ENCODE measurements at places on chromosomes 16 and 17.

DNA sequence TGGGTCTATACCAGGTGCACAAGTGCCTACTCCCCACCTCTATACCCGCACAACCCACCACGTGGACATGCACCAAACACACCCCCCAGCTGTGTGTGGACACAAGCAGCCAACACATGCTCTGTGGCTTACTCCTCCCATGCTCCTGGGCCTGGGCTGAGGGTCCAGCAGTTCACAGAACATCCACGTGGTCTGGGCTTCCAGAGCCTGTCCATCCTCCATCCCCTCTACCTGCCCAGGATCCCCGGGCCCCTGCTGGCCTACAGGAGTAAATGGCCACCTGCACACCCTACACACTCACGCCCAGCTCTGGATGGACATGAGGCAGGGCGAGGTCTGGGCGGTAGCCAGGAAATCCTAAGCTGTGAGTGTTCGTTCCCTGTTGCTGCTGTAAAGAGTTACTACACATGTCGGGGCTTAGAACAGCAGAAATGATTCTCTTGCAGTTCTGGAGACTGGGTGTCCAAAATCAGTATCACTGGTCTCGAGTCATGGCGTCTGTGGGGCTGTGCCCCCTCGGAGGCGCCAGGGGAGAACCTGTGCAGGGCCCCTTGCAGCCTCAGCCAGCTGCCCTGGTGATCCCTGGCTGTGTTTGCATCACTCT, 15.0 kb upstream of the RAI1 start:
- peak; percentile 48 for DNase-seq

- no peak for DNase-seq
These were observed 270.6 kb upstream of the TNRC6C start for GRCh38 chr17:77687921-77688320.

- no peak for DNase-seq
These were observed 2.0 kb downstream of the TBC1D10B start for GRCh38 chr16:30368122-30368791.

GRCh38 chr16:67055712-67056487, 27.0 kb downstream of the CBFB start:
- DNase-seq = no peak

DNA sequence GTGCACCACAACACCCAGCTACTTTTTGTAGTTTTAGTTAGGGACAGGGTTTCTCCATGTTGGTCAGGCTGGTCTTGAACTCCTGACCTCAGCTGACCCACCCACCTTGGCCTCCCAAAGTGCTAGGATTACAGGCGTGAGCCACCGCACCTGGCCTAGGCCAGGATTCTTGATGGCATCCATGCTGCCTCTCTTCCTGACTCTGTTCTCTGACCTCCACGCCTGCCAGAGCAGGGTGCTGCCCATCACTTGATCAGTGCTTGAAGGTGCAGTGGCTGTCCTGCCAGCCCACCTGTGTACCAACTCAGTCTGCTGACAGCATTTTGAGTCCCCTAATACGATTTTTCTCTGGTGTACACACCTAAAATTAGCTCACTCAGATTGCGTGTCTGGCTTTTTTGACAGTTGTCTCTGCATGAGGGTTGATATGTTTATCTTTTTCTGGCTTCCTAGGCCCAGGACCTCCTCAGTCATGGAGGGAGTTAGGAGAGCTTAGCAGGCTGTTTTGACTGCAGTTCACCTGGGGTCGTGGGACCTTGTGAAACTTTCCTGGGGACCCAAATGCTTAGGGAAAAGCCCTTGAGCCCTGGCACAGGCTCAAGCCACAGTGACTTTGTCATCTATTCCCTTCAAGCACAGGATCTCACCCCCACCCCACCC, 5.9 kb downstream of the HAS3 start:
- DNase-seq = no peak

DNA sequence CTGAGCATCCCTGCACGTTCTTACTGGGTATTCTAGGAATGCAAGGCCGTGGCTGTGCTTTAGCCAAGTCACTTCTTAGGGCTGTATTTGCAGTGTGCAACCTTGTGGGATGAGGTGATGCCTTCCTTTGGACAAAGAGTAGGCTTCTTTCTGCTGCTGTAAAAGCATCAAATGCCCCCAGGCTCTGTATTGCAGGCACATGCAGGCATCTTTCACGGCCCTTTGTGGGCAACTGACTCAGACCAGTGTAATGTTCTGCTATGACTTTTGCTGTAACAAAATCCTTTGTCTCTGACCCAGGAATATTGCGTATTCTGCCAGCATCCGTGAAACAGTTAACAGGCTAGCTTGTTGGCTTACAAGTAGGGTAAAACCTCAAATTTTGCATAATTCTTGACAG, 30.9 kb upstream of the GCSH start:
- no peak for DNase-seq

DNA sequence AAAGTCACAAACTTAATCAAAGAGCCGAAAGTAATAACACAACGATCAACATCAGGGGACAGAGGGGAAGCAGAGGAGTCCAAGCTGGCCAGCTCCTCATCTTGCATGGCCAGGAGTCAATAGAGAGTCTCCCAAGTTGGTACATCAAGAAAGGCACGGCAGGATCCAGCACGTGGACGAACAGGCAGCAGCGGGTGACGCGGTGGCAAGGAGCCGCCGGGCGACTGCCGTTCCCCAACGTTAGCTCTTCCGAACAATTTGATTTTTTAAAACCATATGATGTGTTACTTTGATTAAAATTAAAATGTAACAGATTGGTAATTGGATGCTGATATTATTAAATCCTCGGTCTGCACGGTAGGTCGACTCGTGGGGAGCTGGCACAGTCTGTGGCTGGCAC, 81.8 kb upstream of the DOC2B start:
- no peak for DNase-seq

DNA sequence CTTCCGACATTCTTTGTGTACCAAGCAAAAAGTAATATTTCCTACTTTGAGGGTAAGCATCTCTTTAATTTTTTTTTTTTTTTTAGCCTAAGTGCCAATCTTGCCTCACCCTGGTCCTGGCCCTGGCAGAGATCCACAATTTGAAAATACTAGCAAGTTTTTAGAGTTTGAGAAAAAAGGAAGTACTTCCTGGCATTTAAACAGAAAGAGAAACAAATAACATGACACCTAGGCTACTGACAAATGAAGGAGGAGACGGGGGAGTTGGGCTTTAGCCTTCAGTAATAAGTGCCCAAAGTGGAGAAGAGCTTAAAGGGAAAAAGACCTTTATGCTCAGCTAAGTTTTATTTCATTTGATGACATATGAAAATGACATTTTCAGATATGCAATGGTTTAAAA, 92.8 kb downstream of the HS3ST3A1 start:
- no peak for DNase-seq

DNA sequence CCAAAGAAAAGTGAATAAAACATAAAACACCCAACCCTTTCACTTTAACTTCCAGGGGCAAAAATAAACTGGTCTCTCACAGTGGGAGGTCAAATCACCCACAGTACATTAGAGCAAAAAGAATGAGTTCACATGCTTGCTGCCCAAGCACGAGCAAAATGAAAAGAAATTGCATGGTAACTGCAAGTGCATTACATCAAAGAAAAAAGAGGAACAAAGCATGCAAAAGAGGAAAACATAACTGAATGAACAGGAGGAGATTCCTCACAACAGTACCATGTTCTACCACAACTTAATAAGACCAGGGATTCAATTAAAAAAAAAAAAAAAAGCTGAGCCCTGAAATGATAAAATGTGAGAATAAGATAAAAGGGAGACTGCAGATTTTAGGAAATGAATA, 12.3 kb downstream of the DNAH2 start:
- peak; percentile 37 for DNase-seq

DNA sequence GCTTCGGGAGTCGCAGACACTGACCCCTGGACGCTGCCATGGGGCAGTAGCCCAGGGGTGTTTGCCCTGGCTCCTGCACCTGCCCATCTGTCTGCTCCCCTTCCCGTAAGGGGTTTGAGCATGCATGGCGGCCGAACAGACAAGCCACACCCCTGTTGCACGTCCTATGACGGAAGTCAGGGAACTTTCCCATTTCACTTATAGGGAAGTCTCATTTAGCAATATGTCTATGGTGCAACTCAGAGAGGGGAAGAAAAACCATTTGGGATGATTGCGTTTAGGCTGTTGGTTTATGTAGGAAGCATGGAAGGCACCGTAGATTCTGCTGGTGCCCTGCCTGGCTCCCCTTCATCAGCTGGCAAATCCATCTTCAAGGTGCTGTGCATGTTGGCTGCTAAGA, 112.5 kb downstream of the HAPSTR1 start:
- no peak for DNase-seq

DNA sequence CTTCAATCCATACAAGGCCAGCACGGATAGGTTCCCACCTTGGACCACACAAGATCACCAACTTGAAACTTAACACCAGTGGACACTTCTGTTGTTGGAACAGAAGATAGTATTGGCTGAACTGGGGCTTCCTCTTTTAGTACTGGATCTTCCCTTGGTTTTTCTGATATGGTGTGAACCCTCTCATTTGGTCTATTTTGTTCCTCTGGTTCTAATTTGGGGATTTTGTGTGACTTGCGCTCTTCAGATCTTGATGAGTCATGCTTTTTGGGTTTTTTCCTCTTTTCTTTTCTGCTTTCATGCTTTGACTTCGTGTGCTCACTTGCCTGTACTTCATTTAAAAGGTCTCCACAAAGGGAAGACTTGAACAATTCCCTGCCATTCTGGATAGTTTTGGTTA, 39.0 kb downstream of the SOST start:
- DNase-seq = no peak

DNA sequence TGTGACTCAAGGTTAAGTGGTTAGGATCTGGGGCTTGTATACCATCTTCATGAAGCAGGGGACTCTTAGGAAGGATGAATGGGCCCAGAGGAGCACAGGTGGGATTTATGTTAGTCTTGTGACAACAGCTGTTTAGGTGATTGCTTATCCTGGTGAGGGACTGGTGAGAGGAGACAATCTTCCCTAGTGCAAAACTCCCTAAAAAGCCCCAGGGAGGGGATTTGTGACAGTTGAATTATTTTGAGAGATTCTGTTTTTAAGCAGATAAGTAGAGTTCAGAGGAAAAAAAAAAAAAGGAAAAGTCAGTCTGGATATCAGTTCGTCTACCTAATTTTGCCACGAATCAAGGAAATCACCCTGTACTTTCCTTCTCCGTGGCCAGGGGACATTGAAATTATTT, 35.1 kb upstream of the SEC14L1 start:
- DNase-seq = no peak

DNA sequence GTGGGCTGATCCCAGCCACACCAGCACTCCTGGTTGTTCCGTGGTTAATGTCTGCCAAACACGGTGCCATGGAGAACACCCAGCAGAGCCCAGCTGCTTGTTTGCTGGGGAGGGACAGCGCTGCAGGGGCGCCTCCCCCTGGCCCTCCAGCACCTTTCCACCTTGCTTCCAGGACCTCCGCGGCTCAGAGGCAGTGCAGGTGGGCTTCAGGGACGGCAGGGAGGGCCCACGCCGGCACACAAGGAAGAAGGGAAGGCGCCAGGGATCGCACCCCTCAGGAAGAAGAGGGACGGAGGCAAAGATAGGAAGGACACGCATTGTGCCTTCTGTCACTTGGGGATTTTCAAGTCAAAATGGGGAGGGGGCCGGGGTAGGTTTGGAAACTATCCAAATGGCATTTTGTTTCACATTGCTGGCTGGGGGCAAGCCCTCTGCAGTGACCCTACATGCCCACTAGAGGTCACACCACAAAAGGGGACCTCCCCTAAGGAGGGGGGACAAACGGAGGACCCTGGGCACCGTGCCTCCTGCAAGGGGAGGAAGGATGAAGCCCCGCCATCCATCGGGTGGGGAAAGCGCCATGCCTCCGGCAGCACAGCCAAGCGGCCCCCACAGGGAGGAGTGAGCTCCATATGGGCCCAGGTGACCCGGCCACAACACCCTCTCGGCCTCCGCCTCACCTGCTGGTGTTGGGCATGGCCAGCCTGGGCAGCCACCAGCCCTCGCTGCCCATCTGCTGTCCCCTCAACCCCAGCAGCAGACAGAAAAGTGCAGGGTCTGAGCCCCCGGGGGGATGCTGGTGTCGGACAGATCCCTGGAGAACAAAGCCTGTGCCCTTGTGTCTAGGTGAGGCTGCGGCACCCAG, 7.5 kb upstream of the C16orf95 start:
- peak; percentile 78 for DNase-seq

DNA sequence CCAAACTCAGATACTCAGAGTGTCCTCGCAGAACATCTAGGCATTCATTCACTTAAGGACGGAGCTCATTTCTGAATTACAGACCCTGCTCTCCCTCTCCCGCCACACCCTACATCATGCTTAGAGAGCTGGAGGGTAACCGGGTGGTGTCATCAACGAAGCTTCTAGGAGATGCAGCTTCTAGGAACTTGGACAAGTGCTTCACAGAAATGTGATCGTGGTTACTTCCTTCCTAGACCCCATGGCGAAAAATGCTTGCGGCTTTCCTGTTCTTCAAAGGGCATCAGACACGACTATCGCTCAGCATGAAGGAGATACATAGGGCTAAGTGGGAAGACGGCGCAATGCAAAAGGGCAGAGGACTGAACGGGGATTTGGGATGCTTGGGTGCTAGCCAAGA, 126.8 kb downstream of the ZFHX3 start:
- DNase-seq = no peak

DNA sequence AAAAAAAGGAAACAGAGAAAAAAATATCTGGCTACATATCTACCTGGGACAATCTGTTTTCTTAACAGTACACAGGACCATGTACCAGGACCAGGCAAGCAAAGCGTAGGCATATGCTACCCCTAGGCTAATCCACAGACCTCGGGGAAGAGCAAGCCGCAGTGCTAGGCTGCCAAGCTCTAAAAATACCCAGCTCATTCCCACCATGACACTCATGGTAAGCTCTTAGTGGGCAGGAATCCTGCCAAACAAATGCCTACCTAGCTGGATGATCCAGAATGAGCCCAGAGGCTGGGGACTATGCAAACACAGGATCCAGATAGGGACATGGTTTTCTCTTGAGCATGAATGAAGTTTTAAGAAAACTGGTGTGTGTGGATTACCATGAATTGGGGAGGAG, 95.6 kb downstream of the GRIN2A start:
- DNase-seq = no peak

DNA sequence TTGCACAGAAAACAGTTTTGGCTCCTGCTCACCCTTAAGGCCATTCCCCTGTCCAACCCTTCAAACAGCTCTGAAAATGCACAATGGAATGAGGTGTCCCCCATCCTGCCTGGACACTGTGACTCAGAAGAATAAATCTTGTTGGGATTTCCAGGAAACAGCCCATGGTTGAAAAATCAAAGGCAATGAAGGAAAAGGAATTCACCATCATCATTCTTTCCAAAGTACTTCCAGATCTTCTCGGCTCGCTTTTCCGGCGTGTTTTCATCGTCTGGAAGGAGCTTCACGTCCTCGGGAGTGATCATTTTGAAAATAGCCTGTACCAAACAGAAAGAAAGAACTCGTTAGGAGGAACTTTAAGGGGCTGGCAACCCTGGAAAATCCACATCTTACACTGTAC, 4.3 kb downstream of the RCVRN start:
- DNase-seq = no peak

Data from germinal center (tissue), 1 donor.